Liver (tissue), 10 donors: ENCODE measurements at places on chromosomes 4 and X. TPM values are rescaled to one million over a fixed set of nuclear protein-coding genes. Genes with fewer than 3 reads are reported as not detected.
A peak's percentile ranks its signal among the peaks of the same experiment; 100 is the strongest.

DNA sequence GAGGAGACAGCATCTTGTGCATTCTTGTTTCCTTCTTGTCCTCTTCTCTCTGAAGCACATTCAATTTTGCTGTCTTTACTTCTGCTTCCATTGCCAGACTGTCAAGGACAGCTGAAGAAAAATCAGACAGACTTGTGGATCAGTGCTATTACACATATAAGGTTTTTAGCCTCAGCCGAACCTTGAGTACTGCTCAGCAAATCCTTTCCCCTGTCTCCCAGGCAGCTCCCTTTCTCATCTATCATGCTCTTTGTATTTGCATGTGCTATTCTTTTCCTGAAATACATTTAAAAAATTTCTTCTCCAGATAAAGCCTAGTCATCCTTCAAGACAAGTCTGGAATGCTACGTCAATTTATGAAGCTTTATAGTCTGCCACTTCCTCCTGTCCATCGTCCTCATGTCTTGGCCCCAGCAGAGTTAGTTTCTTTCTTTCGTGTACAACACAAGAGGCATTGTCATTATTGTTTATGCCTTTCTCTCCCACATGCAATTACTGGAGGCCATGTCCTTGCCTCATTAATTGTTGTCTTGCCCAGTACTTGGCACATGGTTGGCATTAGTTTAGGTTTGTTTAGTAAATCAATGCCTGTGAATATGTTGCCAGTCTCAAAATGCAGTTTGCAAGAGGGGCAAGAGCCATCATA lies 45.1 kb downstream of the ADGRL3 start:
- no peak for DNase-seq

- DNase-seq, result no peak
Observed at GRCh38 chr4:54118850-54119589, 19.1 kb downstream of the GSX2 start.

- DNase-seq, result peak; percentile 62
Observed at GRCh38 chrX:72572248-72573157, at the start of gene HDAC8. Gene HDAC8, minus strand, starts transcription at chrX:72572843. Its CDS starts 82 bp downstream, at chrX:72572761.

The SPACA5 gene
- total RNA-seq, result not detected

The VCX2 gene
- total RNA-seq, result not detected

The ADH1A gene
- total RNA-seq, result 493 TPM

DNA sequence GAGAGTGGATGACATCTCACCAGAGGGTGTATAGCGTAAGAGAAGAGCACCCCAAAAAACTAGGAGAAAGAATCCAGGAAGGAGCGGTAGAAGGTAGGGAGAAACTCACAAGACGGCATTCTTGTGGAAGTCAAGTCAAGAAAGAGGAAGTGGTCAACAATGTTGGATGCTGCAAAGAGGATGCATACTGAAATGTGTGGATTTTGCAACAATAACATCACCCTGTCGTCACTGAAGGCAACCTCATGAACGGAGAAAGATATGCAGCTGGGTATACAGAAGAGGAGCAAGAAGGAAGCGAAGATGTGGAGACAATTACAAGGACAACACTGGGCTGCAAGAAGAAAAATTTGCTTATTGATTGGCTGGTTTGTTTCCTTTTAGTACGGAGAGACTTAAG lies 11.4 kb upstream of the TAPT1 start:
- DNase-seq, result no peak

The SRPX2 gene
- total RNA-seq, result 7.8 TPM

- DNase-seq, result no peak
Observed at GRCh38 chr4:119643306-119644042, 14.9 kb upstream of the PDE5A start.

DNA sequence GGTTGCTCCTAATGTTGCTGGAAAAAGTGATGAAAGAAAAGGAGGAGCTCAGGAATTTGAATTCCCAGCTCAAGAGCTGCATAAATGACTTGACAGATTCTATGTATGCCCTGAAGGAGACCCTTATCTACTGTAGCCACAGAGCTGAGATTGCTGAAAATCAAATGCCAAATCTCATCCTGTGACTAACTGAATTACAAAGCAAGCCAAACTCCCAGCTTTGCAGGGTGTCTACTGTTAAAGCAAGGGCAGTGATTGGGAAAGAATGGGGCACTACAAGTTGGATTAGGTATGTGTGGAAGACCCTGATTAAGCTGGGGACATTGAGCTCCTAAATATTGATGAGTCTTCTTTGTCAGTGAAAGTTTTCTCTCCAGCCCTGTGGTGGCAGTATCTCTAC lies 20.8 kb upstream of the SMIM9 start:
- DNase-seq, result no peak

The GPR82 gene
- 0.67 TPM for total RNA-seq

GRCh38 chrX:48468693-48469691 lies 1.1 kb downstream of the SLC38A5 start:
- peak; percentile 56 for DNase-seq

The C4orf50 gene
- not detected for total RNA-seq

- DNase-seq, result no peak
Observed at GRCh38 chr4:65482410-65482809, 187.9 kb downstream of the EPHA5 start.

DNA sequence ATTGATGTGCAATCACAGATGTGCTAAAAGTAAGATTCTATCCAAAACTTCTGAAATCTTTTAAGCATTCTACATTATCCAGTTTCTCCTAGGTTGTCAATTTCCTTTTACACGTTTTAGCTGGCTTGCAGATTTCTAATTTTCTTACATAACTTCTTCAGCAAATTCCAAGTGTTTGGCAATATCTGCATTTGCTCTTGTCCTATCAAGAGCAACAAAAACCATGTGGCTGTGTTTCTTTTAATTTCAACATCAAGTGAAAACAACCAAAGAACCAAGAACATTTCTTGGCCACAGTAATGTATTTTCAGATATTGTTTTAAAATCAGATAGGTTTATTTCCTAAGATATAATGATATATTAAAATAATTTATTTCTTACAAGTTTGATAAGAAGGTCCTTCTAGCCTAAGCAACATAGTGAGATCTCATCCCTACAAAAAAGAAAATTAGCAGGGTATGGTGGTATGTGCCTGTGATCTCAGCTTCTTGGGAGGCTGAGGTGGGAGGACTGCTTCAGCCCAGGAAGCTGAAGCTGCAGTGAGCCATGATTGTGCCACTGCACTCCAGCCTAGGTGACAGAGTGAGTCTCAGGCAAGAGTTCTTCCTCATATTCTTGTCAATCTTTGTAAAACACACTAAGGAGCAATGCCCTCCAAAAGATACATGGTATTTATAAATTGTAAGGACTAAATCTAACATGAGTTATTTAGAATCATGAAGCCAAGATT lies 131.4 kb upstream of the NAP1L5 start:
- DNase-seq, result no peak

- peak; percentile 75 for DNase-seq
Observed at GRCh38 chr4:15956179-15956850, 6.7 kb downstream of the FGFBP2 start.

The AR gene
- total RNA-seq, result 67.4 TPM

DNA sequence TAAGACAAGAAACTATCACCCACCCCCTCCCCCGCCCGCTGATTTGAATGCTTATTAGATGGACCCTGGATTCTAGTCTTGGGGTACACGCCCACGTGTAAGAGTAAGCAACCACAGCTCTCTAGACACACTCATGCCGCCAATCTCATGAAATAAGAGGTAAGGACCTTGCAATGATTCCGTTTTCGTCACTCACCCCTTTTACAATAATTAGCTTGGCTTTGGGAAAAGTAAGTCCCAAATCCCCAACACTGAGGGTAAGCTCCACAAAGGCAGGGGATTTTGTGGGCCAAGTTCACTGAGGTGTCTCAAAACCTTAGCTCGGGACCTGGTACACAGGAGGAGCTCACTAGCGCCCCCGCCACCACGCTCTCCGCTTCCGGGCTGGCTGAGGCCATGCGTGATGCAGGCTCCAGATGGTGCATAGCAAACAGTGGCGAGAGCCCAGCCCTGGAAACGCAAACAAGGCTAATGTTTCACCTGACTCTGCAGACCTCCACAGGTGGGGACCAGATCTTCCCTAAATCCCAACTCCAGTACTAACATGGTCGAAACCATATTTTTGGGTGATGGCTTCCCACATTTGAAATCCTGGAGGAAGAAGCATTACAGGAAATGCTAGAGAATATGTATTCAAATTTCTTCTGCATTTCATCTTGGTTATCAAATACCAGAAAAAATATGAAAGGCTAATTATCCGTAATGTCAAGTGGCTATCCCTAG lies 4.1 kb downstream of the PLAC8 start:
- peak; percentile 80 for DNase-seq

GRCh38 chr4:62232814-62233213 lies 1032.7 kb downstream of the ADGRL3 start:
- DNase-seq, result no peak
